ENCODE measurements at places on chromosomes 16 and 17.
A peak's percentile ranks its signal among the peaks of the same experiment; 100 is the strongest.

DNA sequence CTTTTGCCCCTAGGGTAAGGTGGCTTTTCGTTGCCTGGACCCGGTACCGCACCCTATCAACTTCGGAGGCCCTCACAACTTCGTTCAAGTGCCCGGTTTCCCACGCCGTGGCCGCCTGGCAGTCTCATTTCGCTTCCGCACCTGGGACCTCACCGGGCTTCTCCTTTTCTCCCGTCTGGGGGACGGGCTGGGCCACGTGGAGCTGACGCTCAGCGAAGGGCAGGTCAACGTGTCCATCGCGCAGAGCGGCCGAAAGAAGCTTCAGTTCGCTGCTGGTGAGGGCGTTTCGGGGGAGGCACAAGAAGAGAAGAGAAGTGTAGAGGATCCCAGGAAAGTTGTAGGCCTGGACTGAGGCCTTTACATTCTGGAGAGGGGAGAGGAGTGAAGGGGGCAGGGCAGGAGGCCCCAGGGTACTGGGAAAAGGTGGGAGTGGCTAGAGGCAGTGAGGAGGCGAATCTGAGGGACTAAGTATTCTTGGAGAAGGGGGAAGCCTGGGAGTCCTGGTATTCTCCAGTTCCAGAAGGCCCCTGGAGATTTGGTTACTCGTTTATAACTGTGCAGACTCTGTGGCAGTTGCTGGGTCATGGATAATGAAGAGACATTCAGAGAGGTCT is 5.5 kb downstream of the CNTNAP1 start:
- no peak for DNase-seq

DNA sequence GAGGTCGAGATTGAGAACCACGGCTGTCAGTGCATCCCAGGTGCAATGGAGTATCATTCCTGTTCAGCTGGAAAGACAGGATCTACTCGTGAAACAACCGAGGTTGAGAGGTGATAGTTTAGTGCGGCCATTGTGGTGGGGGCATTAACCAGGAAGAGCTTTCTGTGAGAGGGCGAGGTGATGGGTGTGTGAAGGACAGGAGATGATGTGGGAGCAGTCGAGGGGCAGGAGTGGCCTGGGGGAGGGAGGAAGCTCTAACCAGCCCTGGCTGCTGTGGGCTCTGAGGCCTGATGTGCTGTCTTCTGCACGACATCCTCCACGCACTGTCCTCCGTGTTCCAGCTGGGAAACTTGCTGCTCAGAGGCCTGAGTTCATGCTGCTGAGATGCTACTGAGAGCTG is 22.0 kb downstream of the GOSR2 start:
- DNase-seq = no peak

- peak; percentile 92 for DNase-seq
Measured at GRCh38 chr17:42681976-42682721, at the start of gene CNTNAP1. Gene CNTNAP1, plus strand, starts transcription at chr17:42682531. Its CDS starts 299 bp downstream, at chr17:42682830.

DNA sequence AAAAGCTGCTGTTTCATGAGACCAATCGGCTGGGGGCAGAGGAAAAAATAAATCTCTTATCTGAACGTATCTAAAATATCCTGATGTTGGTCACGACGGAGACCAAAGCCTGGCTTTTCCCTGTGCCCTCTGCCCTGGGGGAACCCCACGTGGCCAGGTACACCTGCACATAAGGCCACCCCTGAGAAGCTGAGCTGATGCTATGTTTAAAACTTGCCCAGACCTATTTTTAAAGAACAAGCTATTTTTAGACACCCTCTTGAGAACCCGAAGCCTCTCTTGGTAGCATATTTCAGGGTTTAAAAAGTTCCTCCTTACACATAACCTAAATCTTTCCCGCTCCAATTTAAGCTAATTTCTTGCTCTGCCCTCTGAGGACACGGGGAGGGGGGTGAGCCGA is 210.4 kb downstream of the GSG1L start:
- DNase-seq = no peak

DNA sequence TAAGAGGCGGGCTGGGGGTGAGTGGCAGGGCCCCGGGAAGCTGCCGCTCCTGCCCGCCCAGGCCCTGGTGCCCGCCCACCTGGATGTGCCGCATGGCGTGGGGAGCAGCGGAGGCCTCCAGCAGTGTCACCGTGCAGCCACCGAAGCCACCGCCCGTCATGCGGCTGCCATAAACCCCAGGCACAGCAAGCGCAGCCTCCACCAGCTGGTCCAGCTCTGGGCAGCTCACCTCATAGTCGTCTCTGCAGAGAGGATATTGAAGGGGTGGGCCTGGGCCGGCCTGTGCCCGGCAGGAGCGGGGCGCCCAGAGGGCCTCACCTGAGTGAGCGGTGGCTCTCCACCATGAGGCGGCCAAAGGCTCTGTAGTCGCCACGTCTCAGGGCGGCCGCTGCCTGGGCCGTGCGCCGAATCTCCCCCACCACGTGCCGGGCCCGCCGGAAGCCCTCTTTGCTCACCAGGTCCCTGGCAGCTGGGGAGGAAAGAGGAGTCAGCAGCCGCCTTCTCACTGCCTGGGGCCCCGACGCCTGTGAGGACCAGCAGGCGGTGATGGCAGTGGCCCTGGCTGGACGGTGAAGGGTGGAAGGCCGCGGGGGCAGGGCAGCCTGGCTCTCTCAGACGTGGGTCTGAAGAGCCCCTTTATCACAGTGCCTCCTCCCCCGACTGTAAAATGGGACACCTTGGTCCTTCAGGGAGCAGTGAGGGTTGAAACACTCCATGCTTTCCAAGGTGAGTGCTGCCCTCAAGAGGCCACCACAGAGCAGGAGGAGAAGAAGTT is 6.7 kb downstream of the GALK1 start:
- DNase-seq = no peak

DNA sequence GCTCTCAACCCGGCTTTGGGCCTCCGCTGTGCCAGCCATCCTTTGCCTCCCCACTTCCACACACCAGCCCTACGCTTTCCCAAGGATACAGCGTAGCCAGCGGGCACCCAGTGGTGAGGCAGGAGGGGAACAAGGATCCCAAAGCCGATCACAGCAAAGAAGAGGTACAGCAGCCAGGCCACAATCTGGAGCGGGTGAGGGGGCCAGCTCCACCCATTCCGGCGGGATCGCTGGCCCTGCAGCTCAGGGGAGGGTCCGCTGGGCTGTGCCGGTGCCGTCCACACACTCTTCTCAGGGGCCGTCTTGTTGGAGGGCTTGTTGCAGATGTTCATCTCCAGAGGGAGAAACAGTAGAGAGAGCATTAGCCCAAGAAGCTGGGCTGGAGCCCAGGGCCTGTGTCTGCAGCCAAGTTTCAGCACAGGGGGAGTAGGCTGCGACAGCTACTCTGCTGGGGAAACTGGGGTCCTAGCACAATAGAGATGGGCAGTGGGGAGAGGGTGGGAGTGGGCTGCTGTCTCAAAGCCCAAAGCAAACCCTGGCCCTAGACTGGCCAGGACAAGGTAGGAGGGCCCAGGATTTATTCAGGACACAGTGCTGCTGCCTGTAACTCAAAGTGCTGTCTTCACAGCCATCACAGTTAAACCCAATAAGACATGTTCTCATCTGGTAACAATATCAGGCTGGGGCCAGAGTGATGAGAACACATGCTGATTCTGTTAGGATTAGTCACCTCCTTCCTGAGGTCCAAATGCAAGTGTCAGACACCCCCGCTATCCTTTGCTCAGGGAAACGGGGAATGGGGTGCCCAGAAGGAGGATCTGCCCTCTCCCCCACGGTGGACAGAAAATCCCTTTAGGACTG is 9.9 kb downstream of the ZDHHC1 start:
- DNase-seq = peak; percentile 88

DNA sequence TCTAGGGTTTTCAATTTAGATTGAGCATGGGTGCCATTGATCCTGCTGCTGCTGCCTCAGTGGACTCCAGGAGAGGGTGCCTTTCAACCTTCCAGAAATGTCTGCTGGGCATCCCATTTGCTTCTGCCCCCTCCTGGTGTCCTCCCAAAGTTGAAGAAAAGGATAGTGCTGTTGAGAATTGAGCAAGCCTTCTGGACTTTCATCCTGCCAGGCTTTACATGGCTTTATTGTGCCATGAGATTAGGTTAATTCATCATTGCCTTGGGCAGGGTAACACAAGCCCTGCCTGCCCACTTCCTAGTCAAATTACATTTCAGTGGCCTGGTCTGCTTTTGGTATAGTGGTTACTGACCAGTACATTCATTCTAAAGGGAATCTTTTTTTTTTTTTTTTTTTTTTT is 17.9 kb upstream of the TANGO6 start:
- peak; percentile 6 for DNase-seq

GRCh38 chr16:48136547-48137360 is 19.0 kb downstream of the ABCC12 start:
- DNase-seq = no peak

GRCh38 chr16:26214581-26215174 is 522.9 kb downstream of the HS3ST4 start:
- DNase-seq = no peak

DNA sequence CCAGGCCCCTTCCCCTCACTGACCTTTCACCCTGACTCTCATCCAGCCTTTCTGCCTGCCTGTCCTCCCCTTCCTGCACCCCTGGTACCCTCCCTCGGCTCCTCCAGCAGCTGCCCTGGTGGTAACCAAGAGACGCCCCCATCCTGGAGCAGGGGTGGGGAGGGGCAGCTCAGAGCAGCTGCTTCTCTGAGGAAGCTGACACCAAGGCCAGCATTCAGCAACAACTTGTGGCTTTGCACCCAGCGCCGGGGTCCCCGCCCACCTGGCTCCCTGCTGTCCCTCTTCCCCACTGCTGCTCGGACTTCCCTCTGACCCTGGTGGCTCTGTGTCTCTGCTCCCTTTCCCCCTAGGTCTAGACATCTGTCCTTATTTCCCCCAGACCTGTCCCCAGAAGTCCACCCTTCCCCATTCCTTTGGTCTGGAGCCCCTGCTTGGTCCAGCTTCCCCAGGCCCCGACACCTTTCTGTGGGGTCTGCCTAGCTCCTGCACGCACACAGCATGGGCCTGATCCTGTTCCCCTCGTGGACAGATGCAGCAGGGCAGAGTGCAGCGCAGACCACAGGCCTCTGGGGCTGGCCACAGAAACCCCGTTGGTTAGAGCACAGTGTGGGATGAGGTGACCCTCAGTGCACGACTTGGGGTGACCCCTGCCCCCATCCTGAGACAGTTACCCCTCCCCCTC is 1.2 kb upstream of the ATP2A1 start:
- DNase-seq = no peak

- no peak for DNase-seq
Measured at GRCh38 chr17:28928061-28928460, 23.3 kb downstream of the PHF12 start.

- DNase-seq = no peak
Measured at GRCh38 chr17:7357381-7357780, 2.4 kb downstream of the TMEM95 start.

- no peak for DNase-seq
Measured at GRCh38 chr17:62746941-62747340, 61.2 kb downstream of the MARCHF10 start.

GRCh38 chr16:3810198-3810664 is 70.3 kb downstream of the CREBBP start:
- DNase-seq = no peak

- DNase-seq = peak; percentile 87
Measured at GRCh38 chr16:72501739-72502593, 330.0 kb upstream of the PMFBP1 start.

- DNase-seq = no peak
Measured at GRCh38 chr17:48637323-48638260, 11.4 kb upstream of the HOXB9 start.

GRCh38 chr17:15185625-15185991 is 79.5 kb downstream of the PMP22 start:
- peak; percentile 95 for DNase-seq

- DNase-seq = no peak
Measured at GRCh38 chr16:51010817-51011216, 140.3 kb downstream of the SALL1 start.

GRCh38 chr17:36946726-36947091 is 2.0 kb upstream of the AATF start:
- no peak for DNase-seq

GRCh38 chr16:9256196-9256595 is 164.8 kb downstream of the HAPSTR1 start:
- no peak for DNase-seq

GRCh38 chr17:73249700-73250099 is 12.0 kb downstream of the CPSF4L start:
- no peak for DNase-seq

GRCh38 chr16:1379304-1380076 is 27.8 kb downstream of the GNPTG start:
- peak; percentile 91 for DNase-seq

DNA sequence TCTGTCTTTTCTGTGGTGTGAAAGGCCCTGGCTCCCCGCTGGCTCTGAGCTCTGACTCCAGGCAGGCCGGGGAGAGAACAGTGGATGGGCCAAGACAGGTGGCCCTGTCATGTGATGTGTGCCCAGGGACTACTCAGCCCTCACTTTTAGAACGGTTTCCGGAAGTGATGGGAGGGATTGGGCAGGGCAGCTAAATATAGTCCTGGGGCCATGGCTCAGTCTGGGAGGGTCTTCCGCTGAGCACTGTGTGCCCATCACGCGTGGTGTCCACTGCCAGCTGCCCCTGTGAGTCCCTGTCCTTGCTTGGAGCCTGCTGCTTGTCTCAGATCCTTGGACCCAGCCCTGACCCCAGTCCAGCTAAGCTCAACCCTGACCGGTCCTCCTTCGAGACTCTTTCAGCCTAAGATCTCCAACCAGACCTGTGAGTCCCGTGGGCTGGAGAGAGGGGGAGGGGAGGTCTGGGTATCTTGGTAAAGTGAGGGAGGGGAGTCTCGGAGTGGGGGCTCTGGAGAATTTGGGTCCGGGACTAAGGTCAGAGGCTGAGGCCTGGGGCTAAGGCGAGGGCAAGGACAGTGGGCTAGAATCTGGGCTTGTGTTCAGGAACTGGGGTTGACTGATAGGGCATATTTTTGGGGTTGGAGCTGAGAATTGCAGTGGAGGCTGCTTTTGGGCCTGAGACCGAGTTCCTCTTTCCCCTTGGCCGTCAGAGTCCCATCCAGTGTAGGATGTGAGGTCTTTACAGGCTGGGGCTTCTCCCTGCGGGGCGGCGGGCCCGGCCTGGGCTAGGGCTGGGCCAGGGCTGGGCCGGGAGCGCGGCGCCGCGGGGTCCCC is at the start of gene TRIM72:
TSS of gene TRIM72 (plus strand) at position 243 of the 831 bp plus-strand sequence. CDS start 620 bp downstream, outside the sequence.
- no peak for DNase-seq

DNA sequence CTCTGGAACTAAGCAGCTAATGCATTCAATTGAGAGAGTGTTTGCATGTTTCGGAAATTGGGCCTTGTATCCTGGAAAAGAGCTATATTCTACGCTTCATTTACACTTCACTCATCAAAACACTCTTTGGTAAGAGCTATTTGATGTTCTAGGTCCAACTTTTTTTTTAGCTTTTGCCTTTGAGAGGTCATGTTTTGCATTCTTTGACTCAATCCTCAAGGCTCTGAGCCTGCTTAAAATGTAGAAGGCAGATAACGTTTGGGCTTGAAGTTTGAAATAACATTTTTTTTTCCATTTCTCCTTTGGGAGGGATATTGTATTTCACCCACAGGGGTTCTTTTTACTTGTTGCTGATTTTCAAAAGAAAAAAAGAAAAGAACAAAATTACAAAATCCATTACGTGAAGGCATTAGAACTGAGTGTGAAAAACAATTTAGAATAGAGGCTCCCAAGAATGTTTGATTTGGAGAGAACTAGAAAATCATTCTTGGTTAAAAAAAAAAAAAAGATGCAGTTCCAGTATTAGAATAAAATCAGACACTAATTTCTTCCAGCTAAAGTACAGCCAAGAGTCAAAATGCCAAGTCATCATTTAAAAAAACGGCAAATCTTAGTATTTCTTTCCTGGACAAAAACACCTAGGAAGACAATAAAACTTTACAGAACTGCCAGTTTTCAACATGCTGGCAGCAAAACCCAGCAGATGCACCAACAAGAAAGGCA is 268.5 kb downstream of the GRIN2A start:
- no peak for DNase-seq

- DNase-seq = no peak
Measured at GRCh38 chr16:51579652-51580360, 428.7 kb upstream of the SALL1 start.

- no peak for DNase-seq
Measured at GRCh38 chr17:41536741-41537613, 8.9 kb upstream of the KRT19 start.

All from adipocyte (in vitro differentiated cells).